NCI-H446 (cell line): ENCODE measurements at places on chromosomes 4 and X.

DNA sequence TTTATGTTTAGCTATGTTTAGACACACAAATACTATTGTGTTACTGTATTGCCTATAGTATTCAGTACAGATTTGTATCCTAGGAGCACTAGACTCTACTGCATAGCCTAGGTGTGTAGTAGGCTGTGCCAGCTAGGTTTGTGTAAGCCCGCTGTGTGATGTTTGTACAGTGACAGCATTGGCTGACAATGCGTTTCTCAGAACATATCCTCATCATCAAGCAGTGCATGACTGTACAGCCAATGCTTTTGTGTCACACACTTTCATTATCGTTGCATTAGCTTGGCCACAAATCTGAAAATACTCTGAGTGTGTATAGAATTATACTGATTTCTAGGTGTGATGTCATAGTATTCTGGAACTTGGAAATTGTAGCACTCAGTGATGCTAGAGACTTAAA lies 63.4 kb downstream of the CLDN34 start:
- DNase-seq = no peak

DNA sequence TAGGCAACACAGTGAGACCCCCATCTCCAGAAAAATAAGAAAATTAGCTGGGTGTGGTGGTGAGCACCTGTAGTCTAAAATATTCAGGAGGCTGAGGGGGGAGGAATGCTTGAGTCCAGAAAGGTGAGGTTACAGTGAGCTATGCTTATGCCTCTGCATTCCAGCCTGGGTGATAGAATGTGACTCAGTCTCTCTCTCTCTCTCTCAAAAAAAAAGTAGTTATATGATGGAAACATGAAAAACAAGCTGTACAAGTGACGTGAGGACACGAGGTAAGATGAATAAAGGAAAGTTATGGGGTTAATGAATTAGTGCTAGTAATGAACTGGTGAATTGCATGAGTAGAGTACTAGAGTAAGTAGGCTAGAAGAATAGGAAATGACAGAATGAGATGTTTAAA lies 21.8 kb upstream of the CAMK2D start:
- DNase-seq = no peak

- DNase-seq = no peak
Observed at GRCh38 chrX:56505866-56506265, 57.6 kb upstream of the UBQLN2 start.

DNA sequence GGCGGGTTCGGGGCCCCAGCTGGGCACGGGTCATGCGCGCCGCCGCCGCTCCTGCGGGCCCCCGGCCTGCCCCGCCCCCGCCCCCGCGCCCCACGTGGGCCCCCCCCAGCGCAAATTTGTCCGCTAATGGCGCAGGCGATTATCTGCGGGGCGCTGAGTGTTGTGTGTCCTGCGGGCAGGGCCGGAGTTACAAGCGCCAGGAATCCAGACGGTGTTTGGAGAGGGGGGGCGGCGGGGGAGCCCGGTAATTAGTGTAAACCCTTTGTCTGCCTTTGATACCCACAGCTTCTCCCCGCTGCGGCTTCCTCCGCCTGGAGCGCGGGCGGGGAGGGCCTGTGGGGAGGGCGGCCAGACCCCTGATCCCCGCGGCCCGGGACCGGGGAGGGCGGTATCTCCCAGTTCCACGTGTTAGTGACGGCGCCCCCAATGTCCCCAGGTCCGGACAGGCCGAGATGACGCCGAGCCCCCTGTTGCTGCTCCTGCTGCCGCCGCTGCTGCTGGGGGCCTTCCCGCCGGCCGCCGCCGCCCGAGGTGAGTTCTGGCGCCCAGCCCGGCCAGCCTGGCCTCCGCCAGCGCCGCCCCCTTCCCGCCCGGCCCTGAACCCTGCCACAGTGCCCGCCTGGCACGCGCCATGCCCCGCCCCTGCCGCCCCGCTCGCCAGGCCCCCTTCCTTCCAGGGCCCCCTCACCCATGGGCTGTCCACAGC lies 761 bp downstream of the FGFRL1 start:
- DNase-seq = no peak

- DNase-seq = no peak
Observed at GRCh38 chr4:89303814-89304388, 3.7 kb downstream of the GPRIN3 start.

DNA sequence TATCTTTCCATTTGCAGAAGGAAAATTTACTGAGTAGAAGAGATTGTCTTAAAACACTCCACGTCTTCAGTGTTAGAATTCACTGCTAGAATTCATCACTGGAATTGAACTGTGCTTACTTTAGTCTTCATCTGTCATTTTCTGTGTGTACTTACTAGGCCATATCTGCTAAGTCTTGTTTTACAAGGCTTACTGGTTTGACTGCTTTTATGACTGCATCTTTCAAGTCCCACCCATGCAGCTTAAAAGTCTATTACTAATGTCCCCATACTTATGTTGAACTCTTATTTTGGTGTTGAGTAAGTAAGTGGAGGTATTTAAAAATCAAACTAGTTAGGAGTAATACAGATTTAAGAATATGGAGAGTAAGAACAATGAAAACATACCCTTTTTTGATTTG lies 14.6 kb downstream of the CLCN3 start:
- DNase-seq = no peak

GRCh38 chrX:112851161-112851779 lies 10.6 kb upstream of the AMOT start:
- DNase-seq = no peak

DNA sequence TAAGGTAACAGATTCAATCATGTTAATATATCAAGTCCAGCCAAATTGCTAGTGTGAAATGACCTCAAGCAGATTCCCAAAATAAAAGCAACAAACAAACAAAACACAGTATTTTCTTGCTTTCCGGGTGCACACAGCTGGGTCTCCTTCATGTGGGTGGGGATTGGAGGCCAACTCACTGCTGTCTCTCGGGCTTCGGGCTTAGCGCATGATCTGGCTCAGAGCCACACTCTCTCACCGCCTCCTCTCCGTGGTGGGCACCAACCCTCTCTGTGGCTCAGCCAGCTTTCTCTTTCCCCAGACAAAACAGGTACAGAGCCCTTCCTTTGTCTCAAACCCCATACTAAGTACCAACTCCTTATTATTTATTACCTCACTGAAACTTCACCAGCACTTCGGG lies 2.9 kb upstream of the REELD1 start:
- DNase-seq = no peak

DNA sequence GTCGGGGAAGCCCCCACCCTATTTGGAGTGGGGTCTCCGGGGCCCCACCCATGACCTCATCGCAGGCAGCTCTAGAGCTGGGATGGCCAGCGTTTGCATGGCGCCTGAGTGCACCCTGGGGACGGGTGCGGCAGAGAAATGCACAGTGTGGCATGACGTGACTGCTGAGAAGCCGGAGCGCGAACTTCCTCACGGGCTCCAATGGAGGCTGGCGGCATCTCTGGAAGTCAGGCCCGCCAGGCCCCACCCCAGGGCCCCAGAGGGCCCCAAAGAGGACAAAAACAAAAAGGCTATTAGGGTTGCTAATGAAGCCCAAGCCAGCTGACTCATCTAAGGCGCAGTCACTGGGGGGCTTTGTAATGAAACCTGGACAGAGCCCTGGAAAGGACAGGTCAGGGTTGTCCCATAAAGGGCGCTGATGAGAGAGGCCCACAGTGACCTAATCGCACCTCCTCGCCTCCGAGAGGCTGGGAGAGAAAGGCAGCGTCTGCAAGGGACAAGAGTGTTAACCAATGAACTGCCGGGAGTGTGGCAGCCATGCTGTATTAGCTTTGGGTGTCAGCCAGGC lies 86.0 kb upstream of the C1QTNF7 start:
- DNase-seq = no peak

- DNase-seq = no peak
Observed at GRCh38 chr4:39066371-39066770, 4.3 kb downstream of the KLHL5 start.

DNA sequence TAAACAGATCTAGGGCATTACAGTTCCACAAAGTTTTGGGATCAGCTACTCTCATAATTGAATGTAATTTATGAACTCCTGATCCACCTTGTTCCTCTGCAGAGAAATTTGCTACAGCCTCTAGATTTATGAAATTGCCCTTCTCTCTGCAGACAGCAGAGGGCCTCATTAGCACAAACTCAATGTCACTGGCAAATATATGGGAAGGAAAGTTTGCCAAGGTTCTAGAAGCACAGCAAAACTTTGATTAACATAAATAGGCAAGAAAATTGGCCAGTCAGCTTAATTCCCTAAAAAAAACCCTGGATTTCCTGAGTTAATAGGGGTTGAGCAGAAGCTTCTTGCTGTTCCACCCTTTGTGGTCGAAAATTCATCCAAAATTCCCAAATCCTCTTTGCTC lies 31.5 kb downstream of the PRPS1 start:
- DNase-seq = no peak

- DNase-seq = peak; percentile 95
Observed at GRCh38 chr4:115113506-115114106, at the start of gene NDST4. Gene NDST4, minus strand, starts transcription at chr4:115113620. Its CDS starts 36,584 bp downstream, at chr4:115077036.

DNA sequence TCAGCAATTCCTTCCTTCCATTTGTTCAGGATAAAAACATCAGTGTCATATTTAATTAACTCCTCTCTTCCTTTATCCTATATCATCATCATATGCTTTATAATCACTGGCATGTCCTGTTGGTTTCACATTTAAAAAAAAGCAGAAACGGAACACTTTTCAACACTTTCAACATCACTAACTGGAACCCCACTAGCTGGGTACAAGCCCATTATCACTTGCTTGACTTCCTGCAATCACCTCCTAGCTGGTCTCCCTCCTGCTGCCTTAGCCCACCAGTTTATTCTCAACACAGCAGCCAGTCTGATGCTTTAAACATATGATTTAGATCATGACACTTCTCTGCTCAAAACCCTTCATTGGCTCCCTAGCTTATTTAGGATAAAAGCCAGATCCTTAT lies 116.4 kb upstream of the LSM6 start:
- no peak for DNase-seq

DNA sequence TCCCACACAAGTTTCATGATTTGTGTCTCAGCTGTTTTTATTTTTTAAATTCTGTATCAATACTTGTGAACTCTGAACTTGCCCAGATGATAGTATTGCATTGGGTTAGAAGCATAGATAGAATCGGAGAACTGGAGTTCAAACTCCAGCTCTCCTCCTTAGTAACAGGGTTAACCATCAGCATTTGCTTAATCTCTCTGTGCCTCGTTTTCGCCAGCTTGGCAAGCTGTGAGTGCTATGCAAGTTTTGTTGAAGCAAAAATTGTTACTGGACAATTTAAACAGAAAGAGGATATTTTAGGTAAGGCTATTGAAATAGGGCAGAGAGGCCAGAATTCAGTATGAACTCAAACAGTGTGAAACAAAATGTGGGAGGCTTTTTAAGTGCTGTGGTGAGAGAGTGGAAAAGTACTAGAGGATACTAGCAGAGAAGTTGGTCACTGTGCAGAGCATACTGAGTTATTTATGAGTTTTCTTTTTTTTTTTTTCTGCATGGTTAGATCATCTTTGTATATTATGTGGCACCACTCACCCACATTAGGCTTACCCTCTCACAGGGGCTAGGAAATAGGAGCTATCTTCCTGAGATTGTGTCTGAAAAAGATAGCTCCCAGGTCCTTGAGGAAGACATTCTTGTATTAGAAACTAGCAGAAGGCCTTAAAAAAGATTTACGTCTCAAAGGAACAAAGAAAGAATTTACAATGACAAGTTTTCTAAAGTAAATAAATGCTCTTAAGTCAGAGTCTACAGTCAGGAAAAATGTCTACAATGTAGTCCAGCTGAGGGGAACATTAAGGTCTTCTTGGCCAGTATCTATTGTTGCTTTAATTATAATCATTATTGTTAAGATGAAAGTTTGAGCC lies 1126.6 kb downstream of the FAT4 start:
- no peak for DNase-seq

DNA sequence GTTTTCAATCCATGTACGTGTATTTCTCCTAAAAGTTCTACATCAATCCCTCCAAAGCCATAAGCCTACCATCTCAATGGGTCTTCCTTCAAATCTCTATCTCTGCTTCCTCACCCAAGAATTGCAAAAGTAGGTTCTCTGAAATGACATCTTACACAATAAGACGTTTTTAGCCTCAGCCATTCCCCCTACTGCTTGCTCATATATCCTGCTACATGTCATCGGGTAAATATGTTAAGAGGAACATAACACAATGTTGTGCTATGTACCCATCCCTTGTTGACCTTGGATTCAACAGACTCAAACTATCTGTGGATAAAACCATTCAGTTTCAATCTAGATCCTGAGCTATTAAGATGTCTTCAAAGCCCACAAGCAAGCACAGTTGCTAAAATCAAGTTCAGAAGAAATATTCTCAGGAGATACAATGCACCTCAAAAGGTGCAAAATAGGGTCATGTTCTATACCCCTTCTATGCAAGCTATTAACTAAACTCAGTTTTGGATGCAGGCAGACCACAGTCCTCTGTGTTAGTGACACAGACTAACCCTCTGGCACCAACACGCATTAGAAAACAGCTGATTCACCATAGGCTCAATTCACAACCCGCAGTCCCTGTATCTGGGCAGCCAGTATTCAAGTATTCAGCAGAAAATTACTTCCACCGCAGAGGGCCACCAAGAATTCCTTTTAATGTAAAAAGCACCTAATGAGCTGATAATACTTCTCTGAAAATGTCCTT lies 56.8 kb downstream of the CD99L2 start:
- DNase-seq = no peak

- DNase-seq = no peak
Observed at GRCh38 chrX:48934581-48935300, 15.9 kb upstream of the PIM2 start.

DNA sequence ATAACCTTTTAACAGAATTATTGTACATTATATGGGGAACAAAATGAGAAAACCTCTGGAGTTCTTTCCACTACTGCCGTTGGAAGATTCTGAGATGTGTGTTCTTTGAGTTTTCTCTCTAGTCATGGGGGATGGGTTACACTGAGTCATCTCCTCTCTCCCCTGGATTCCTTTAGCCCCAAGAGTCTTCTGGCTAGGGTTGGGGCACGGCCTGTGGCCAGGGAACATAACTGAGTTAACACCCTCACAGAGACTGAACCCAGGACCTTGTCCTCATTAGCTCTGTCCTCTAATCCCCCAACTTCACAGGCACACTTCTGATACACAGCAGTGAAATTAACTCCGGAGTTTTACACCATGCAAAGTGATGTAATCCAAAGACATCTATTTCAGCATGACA lies 142.3 kb upstream of the F9 start:
- DNase-seq = no peak

DNA sequence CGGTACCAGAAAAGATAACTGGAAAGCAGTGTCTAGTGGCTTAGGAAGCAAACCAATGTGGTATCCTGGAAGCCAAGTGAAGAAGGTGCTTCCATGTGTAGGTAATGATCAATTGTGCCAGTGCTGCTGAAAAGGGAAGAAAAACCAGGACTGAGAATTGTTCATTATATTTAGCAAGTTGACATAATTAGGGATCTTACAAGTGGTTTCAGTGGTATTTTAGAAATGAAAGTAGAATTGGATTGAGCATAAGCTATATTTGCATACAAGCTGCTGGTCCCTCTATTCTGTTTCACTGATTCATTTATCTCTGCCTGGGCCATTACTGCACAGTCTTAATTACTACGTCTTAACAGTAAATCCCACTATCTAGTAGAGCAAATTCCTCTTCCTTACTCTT lies 32.3 kb downstream of the PRDM8 start:
- DNase-seq = no peak

GRCh38 chr4:130808492-130808891 lies 1712.5 kb downstream of the C4orf33 start:
- peak; percentile 26 for DNase-seq
